ENCODE measurements at places on chromosomes 4 and X.

DNA sequence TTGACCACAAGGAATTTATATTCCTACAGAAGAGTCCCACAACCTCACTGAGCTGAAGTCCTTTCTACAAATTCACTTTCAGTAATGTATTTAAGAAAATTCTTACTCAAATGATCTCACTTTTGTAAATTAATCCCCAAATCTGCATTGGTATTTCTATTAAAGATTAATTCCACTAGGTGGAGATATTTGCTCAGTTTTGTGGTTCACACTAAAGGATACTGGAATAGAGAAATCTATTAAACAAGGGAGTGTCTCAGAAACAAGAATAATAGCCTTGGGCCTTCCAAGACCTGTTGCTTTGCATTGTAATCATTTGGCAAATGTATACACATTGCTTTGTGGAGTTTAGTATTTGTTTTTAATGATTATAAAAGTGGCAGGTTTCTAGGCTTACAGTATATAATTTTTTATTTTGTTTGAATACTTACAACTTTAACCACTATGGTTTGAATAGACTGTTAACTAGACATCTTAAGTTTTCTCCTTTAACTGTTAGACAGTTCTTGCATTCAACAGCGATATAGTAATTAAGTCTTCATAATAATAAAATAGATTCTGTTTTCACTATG lies 25.9 kb downstream of the CFAP299 start:
- DNase-seq: no peak

DNA sequence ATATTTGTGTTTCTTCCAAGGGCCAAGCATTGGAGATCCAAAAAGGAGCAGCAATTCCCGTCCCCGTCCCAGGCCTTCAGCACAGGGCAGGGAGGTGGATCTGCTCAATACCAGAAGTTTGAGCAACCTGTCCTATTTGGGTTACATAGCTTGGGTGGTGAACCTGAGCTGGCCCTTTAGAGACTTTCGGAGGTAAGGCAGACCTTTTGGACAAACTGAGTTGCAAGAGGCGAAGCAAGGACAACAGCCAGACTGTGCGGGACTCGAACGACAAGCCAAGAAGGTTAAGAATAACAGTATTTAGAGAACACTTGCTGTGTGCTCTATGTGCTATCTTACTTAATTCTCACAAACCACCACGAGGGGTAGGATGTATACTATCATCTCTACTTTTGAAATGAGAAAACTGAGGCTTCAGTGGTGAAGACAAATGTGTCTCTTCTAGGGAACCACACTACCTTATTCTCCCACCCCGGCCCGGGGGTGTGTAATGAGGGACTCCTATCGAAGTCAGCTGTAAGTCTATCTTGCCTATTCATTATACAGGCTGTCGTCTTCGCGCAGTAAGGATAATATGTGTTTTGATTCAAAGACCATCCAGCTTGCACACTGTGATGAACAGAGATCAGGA lies 1.3 kb downstream of the NOP14 start:
- no peak for DNase-seq

DNA sequence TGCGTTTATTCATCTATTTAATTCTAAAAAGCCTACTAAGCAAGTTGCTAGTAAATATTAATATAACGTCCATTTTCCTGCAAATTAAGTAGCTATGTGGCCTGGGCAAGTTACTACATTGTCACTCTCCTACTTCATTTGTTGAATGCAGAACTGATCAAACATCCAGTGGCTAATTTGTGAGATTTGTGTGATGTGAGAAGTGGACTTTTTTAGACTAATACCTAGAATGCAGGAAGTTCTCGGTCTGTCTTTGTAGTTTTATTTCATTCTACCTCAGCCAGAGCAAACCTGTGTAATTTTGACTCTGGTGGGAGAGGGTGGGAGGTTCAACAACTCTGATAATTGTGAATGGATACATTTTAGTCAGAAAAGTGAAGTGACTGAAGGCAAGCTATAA lies 840 bp downstream of the GUF1 start:
- DNase-seq: no peak

- DNase-seq: no peak
These were observed 429.2 kb downstream of the GPAT3 start for GRCh38 chr4:83964996-83965541.

- DNase-seq: no peak
These were observed 11.3 kb downstream of the TMEM255A start for GRCh38 chrX:120299928-120300327.

All from H1 (cell line).